ENCODE measurements at places on chromosomes 7 and 10.

DNA sequence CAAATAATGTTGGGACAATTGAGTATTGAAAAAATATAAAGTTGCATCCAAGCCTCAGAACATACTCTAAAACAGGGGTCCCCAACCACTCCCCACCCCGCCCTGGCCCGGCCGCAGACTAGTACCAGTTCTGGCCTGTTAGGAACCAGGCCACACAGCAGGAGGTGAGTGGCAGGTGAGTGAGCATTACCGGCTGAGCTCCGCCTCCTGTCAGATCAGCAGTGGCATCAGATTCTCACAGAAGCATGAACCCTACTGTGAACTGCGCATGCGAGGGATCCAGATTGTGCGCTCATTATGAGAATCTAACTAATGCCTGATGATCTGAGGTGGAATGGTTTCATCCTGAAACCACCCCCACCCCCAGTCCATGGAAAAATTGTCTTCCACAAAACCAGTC is 19.4 kb downstream of the HIPK2 start:
- DNase-seq = peak; percentile 80

GRCh38 chr7:96612034-96612433 is 97.6 kb downstream of the SEM1 start:
- DNase-seq = no peak

- peak; percentile 22 for DNase-seq
These were observed 13.1 kb downstream of the CCSER2 start for GRCh38 chr10:84341538-84341856.

DNA sequence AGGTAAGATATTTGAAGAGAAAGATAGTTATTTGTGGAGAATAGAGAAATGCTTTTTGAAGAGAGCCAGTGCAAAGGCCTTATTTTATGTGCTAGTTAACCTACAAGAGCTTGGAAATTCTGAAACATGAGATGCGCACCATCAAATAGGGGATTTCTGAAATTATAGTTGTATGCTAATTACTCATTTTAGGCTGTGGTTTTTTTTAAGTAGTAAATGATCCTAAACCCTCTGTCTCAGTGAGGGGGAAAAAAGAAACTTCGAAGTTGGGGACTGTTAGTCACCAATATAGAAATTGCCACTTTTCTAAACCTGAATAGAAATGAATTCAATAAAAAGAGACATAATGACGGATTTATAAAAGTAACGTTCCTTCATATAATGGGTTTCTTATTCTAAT is 119.3 kb upstream of the MDFIC start:
- DNase-seq = no peak

DNA sequence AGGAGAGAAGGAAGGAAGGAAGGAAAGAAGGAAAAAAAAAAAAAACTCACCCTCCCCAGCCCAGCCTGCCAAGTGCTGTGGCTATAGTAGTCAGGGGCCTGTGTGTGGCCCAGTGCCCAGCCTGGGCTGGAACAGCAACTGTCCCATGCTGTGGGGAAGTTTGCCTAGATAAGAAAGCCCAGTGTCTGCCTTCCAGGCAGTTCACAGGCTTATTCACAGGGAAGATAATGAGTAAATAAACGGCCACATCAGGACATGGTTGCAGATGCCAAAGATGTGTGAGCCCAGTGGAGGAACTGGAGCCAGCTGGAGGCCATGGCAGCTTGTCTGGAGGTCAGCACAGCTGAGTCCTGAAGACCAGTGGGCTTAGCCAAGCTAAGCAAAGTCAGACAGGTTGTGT is 132.4 kb upstream of the FOXK1 start:
- no peak for DNase-seq

- DNase-seq = no peak
These were observed 42.2 kb downstream of the PCDH15 start for GRCh38 chr10:54758791-54759190.

DNA sequence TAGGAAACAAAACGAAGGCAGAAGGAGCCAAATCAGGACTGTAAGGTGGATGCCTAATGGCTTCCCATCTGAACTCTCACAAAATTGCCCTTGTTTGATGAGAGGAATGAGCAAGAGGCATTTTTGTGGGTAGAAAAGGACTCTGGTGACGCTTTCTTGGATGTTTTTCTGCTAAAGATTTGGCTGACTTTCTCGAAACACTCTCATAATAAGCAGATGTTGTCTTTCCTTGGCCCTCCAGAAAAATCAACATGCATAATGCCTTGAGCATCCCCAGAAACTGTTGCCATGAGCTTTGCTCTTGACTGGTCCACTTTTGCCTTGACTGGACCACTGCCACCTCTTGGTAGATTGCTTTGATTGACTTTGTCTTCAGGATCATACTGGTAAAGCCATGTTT is 13.5 kb downstream of the PTPN12 start:
- no peak for DNase-seq

- DNase-seq = no peak
These were observed 7.0 kb upstream of the PTPRE start for GRCh38 chr10:127899766-127900387.

GRCh38 chr7:110775046-110775445 is 315.9 kb upstream of the LRRN3 start:
- DNase-seq = no peak

DNA sequence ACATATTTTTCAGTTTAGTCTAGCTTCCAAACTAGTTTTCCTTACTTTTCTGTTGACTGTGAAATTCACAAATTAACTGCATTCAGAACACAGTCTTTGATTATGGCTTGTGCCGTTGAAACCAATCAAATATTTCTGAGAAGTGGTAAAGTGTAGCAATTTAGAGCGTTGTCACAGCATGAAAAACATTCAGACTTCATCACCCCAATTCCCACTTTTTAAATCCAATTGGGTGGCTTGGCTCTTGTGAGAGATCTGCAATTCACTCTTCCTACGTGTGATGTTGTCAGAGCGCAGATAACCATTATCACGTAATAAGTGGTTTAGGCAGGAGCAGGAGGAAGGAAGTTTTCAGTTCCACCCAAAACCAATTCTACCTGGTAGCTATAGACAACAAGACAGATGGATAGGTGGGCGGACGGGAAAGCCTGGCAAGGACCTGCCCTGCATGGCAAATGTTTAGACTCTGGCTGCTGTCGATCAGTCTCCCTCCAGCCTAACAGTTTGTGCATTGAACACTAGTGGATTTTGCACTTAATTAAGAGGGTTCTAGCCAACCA is 8.9 kb downstream of the COBL start:
- DNase-seq = no peak

DNA sequence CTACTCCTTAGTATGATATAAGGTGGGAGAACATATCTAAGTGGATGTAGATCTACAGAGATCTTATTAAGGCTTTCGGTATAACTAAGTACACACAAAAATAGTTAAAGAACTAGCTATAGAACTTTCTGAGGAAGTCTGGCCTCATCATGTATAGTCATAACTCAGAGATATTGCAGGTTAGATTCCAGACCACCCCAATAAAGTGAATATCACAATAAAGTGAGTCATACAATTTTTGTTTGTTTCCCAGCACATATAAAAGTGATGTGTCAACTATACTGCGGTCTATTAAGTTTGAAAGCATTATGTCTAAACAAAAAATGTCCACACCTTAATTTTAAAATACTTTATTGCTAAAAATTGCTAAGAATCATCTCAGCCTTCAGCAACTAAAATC is 24.7 kb upstream of the SEMA3A start:
- no peak for DNase-seq

- no peak for DNase-seq
These were observed 98.5 kb downstream of the MCU start for GRCh38 chr10:72790216-72790990.

DNA sequence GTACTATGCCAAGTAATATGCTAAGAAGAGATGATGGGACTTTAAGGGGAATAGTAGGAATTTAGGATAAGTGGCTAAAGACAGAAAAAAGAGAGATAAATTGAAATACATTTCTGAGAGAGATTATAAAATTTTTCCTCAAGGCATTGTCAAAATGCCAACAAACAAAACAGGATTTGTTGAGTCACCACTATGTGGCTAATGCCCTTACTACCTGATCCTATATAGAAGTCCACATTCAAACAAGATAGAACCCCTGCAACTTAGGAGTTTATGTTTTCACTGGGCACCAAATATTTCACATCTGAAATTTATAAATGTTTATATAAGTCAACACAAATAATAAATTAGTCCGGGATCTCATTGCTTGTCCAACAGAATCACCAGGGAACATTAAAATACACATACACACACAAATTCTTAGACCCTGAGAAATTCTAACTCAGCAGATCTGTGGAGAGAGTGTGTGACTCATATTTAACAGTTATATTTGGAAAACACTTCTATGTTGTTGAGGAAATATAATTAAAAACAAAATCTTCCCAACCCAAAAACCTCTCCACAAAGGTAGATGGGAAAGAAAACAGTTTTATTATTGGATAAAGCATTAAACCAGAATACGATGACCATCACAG is 154.3 kb downstream of the PPP1R3A start:
- DNase-seq = no peak

- no peak for DNase-seq
These were observed 39.0 kb downstream of the SVIL start for GRCh38 chr10:29595636-29596225.

DNA sequence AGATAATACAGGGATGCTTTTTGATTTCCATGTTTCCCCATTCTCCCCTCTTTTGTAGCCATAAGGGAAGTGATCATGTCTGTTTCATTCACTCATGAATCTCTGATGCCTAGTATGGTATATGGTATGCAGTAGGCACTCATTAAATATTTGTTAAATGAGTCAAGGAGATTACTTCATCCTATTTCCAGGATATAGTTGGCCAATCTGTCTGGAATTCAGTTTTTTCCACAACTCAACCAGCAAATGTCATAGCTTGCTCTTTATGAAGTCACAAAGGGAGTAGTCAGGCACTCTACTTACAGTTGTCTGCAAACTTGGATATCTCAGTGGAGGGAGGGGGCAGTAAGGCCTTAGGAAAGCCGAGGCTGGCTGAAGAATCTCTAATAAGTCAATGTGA is 853.6 kb downstream of the LRMDA start:
- no peak for DNase-seq

- no peak for DNase-seq
These were observed 53.1 kb upstream of the TM9SF3 start for GRCh38 chr10:96639899-96640298.

GRCh38 chr10:3165196-3165595 is 7.4 kb downstream of the PITRM1 start:
- no peak for DNase-seq

GRCh38 chr10:132209130-132209529 is 22.4 kb downstream of the DPYSL4 start:
- DNase-seq = no peak

DNA sequence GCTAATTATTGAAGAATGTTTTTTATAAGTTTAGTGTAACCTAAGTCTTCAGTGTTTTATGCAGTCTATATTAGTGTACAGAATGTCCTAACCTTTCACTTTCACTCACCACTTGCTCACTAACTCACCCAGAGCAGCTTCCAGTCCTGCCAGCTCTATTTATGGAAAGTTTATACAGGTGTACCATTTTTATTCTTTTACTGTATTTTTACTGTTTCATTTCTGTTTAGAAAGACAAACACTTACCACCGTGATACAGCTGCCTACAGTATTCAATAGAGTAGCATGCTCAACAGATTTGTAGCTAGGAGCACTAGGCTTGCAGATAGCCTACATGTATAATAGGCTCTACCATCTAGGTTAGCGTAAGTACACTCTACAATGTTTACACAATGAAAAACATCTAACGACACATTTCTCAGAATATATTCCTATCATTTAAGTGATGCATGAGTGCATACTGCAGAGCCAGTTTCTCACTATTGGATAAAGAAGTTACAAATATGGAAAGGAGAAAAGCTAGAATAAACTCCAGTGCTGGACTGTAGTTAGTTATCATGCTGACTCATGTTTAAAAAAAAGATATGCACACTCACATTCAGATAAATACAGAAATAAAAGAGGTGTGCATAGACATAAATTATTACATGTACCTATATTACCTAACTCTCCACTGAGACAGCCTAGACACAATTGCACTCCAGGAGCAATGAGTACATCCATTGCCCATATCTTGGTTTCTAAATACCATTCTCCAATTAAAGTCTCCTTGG is 30.4 kb downstream of the STEAP1B start:
- peak; percentile 3 for DNase-seq

DNA sequence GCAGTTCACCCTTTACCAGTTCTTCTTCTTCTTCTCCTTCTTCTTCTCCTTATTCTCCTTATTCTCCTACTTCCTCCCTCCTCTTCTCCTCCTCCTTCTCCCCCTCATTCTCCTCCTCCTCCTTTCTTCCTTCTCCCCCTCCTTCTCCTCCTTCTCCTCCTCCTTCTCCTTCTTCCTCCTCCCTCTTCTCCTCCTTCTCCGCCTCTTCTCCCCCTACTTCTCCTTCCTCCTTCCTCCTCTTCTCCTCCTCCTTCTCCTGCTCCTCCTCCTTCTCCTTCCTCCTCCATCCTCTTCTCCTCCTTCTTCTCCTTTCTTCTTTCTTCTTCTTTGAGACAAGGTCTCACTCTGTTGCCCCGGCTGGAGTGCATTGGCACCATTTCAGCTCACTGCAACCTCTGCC is 58.0 kb upstream of the LRGUK start:
- DNase-seq = no peak

DNA sequence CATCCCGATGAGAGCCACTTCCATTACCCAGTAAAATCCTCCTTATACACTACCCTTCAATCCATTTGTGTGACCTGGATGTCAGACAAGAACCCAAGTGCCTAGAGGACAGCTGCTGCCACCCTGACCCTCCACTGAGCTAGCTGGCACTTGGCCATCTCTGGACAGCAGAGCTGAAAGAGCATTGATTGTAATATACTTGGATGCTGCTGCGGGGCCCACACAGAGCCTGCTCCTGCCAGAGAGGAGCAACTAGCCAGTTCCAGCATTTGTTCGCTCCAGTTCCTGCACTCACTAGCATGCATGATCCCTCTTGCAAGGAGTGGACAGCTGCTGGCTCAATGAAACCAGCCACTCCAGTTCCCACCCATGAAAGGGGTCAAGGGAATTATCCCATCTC is 8.4 kb upstream of the TMEM254 start:
- peak; percentile 7 for DNase-seq

DNA sequence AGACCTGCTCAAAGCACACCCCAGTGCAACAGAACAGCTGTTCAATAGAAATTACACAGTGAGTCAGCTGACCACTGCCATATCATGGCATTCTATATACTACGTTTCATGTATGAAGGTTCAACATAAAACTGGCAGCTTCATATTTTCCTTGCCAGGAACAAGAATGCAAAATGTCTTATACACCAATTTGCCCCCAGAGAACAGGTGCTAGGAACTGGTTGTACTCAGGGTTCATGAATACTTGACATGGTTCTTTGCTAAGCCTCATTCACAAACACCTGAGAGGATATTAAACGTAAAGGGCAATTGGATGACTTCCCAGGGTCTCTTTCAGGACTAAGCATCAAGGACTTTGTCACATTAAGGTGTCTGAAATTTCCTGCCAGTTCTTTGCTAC is 6.9 kb downstream of the MYOF start:
- no peak for DNase-seq

DNA sequence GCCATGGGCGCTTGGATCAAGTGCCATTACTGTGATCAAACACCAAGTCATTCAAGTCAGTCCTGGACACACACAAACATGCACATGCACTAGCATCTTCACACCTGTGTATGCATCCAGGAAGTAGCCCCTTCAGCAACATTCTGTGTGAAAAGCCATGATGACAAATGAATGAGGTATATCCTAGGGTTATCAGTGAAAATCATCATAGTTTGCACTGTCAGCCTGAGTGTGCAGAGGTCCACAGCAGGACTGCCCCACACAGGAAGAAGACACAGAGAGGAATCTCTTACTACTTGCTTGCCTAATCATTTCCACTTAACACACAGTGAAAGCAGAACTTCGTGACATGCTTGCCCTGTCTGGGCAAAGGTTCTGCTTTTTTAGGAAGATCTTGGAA is 184.0 kb upstream of the ADO start:
- no peak for DNase-seq

All from NCI-H146 (cell line).